Fibroblast of skin of right biceps (primary cell): ENCODE measurements at places on chromosomes 7 and 10.

DNA sequence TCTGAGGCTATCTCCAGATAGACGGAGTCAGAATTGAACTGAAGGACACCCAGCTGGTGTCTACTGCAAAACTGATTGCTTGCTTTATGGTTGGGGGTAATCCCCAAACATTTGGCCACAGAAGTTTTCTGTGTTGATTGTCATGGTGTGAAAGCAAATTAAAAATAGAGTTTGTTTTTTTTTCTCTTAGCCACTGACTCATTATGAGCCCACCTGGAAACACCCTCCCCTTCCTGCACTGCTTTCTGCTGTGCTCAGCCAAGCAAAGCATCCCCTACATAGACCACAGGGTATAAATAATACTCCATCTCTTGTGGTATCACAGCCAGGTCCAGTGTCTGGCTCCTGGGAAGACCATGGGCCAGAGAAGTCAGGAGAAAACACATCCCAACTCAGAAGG, 6.5 kb upstream of the VWC2 start:
- DNase-seq, result no peak

GRCh38 chr7:157527686-157528085, 190.9 kb downstream of the DNAJB6 start:
- no peak for DNase-seq

GRCh38 chr10:103822107-103822716, 33.2 kb downstream of the SH3PXD2A start:
- no peak for DNase-seq

- no peak for DNase-seq
These were observed 72.3 kb downstream of the NRBF2 start for GRCh38 chr10:63205421-63205820.

DNA sequence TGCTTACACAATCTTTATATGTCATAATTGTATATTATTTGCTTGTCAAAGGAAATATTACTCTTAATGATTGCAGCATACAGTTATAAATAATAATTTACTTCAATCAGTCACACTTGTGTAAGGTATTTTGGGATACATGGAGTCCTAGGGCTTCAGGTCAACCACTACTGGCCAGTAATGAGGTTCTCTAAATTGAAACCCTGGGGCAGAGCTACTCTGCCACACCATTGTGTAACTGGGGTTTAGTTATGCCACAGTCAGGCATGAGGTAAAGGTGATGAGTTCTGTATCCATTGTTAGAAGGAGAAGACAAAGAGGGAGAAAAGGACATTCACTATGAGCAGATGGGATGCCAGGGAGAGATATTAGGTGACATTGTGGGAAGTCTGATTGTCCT, 117.4 kb downstream of the RNLS start:
- no peak for DNase-seq

DNA sequence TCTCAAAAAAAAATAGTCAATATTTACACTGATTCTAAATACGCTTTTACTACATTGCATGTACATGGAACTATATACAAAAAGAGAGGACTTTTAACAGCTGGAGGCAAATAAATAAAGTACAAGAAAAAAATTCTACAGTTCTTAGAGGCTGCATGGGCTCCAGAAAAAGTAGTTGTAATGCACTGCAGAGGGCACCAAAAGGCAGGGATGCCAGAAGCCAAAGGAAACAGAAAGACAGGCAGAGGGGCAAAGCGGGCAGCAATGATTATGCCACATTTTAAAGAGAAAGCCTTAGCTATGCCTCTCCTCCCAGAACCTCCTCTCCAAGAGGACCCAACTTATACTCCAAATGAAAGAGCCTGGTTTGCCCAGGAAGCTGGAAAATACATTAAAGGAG, 11.6 kb upstream of the ADCK2 start:
- no peak for DNase-seq

DNA sequence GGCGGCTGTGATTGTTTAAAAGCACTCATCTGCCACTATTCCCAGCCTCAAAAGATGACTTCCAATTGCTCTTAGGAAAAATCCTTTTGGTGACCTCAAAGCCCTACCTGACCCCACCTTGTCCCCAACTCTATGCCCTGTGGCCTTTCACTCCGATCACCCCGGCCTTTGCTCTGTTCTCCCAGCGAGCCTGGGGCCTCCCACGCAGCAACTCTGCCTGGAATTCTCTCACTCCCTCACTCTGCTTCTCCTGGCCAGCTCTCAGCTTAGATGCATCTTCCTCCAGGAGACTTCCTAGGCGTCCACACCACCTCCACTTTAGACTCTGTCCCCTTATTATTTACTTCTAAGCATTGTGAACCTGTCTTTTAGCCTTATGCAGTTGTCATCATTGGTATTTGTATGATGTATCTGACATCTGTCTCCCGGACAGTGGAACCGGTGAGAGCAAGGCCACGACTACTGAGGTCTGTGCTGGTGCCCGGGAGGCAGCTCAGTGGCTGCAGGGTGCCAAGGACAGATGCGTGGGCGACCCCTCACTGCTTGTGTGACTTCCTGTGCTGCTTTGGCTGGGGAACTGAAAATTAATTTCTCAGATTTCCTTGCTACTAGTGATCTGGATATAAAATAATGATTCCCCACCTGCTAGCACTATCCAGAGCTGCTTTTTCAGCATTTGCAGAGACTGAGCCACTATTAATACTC, 63.0 kb downstream of the PIP4K2A start:
- no peak for DNase-seq

- no peak for DNase-seq
These were observed 7.9 kb downstream of the KIF5B start for GRCh38 chr10:32048282-32048681.

- no peak for DNase-seq
These were observed 40.6 kb downstream of the TMEM60 start for GRCh38 chr7:77757589-77757988.

GRCh38 chr10:16975188-16975587, 154.4 kb downstream of the CUBN start:
- DNase-seq, result no peak

- DNase-seq, result no peak
These were observed 49.9 kb downstream of the CDHR3 start for GRCh38 chr7:106012935-106013439.

- peak; percentile 93 for DNase-seq
These were observed 80.5 kb upstream of the PPIF start for GRCh38 chr10:79266543-79267312.

- peak; percentile 47 for DNase-seq
These were observed 696.3 kb upstream of the C7orf33 start for GRCh38 chr7:147894271-147894670.

GRCh38 chr10:69696073-69696731, 66.2 kb downstream of the FAM241B start:
- DNase-seq, result peak; percentile 92

DNA sequence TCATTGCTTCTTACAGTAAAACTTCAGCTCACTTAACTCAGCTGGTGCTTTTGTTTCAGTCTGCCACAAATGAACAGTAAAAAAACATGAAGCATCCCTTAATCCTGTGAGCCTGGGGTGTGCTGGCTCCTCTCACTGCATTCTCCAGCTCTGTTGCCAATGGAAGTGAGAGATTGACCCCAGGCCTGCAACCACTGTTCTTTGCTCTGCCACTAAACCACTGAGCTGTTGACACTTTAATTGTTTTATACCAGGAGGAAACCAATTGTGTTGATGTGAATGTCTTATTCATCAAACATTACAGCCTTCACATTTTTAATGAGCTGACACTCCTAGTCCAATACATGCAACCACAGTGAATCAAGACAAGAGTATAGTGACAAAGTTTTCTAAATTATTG, 69.4 kb upstream of the FZD1 start:
- peak; percentile 33 for DNase-seq

- no peak for DNase-seq
These were observed 11.5 kb downstream of the MYL10 start for GRCh38 chr7:101617451-101618206.

GRCh38 chr10:66505003-66505657, 420.7 kb upstream of the LRRTM3 start:
- peak; percentile 34 for DNase-seq

DNA sequence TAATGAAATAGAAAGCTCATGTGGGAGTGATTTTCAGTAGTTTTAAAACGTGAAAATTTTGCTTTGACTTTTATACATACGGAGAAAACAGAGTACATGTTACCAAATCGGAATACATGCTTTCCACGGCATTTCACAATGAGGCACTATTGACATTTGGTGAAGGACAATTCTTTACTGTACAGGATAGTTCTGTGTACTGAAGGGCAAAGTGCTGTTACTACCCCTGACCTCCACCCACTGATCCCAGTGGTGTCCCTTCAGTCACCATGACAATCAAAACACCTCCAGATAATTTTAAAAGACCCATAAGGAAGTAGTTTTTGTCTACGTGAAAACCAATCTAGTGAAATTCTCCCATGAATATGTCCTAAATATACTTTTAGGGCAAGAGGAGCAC, 33.1 kb upstream of the ANK3 start:
- DNase-seq, result no peak

DNA sequence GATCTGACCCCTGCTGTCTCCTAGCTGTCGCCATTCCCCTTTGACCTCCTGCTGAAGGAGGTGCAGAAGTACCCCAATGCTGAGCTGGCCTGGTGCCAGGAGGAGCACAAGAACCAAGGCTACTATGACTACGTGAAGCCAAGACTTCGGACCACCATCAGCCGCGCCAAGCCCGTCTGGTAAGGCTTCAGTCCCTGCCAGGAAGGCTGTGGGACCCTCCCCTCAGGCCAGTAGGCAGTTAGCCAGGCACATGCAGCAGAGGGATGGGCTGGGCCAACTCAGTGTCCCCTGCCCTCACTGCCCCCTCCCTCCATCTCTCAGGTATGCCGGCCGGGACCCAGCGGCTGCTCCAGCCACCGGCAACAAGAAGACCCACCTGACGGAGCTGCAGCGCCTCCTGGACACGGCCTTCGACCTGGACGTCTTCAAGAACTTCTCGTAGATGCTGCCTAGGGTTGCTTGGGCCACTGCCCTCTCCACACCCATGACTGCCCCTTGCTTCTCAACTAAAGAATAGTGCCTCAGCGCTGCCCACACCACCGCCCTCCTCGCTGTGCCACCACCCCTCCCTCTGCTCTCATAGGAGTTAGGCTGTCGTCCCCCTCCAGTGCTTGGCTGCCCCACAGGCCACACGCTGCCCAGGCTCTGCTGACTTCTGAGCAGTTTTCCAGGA, 41.0 kb upstream of the ZMIZ2 start:
- no peak for DNase-seq

- DNase-seq, result peak; percentile 22
These were observed 4.3 kb downstream of the SLC29A3 start for GRCh38 chr10:71323407-71323806.

- no peak for DNase-seq
These were observed 6.4 kb downstream of the LZTS2 start for GRCh38 chr10:101005869-101006567.

- DNase-seq, result no peak
These were observed 32.4 kb upstream of the TOMM7 start for GRCh38 chr7:22855049-22855392.

DNA sequence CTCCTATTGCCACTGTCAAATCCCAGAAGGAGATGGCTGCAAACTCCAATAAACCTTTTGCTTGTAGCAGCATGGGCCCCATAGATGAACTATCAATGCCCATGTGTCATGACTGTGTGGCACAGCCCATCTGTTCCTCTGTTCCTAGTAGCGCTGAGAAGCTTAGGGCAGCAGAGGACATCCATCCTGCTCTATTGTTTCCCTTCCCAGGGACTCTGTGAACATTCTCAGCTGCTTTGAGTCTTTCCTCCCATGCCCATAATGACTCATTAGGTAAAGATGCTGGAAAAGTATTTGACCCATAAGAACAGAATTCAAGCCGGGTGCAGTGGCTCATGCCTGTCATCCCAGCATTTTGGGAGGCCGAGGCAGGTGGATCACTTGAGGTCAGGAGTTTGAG, 28.3 kb downstream of the STMP1 start:
- DNase-seq, result peak; percentile 72

DNA sequence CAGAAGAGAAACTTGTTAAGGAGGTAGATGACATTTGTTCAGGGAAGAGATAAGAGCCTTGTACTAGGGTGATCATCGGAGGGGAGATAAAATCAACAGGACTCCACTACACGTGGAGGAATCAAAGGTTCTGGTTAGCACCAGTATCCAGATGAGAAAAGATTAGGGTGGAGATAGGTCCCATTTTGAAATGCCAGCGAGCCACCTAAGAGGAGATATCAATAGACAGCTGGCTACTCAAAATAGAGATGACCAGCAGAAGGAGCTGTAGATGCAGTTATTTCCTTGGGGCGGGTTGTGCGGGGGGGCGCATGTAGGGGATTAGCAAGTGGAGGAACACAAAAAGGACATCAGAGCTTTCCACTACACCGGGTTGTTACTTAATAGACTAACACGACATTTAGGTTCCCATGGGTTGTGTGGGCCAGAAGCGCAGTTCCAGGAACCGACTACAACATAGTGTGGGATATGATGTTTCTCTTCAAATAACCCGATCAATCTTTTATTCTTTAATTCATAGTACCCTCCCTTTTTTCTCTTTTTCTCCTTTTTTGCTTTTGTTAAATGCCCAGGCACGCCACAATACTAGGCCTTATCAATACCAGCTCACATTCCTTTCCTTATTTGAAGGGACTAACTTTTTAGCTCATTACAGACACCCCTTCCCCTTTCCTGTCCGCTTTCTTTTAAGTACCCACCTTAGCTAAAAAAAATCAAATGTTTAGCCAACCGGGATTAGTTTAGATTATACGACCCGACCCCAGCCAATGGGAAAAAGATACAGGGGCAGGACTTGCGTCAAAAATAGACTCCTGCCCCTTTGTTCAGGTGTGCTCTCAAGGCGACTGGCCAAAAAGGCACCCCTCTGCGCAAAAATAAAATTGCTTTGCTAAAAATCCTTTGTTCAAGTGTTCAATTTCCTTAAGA, 2.0 kb upstream of the KIF11 start:
- peak; percentile 54 for DNase-seq

DNA sequence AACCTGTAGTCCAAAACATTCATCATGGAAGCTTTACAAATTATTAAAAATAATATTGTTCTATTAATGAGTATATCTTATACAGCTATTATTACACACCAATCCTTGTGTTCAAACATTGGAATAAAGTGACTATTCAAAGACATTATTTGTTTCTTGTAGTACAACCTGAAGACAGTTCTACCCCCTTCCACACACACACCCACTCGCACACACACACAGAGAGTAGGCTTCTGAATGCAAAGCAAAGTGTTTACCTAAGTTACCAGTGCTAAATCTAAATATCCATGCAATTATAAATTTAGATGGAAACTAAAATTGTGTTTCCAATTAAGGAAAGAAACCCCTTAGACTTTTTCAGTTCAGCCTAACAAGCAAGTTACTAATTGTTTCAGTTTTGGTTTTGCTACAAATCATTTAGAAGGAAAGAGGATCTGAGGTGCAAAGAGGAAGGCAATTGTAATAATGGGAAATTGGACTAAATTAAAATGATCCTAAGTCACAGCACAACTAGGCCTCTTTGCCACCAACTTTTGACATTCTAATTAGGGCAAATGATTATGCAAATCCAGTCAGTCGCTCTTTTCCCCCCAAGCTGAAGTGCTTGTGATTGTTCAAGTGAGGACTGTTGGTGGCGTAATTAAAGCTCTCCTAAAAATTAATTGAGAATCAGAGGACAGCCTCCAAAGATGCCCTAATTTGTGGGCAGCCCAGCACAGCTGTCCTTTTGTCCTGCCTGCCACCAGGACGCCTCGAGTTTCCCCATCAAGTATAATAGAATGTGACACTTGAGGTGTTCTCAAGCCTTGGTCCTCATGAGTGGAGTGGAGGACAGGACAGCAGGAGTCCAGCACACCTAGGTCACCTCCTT, 19.9 kb upstream of the ATOH7 start:
- DNase-seq, result no peak

- peak; percentile 79 for DNase-seq
These were observed 35.1 kb upstream of the PCGF5 start for GRCh38 chr10:91185239-91185875.

GRCh38 chr10:73780301-73780700, 1.5 kb upstream of the CHCHD1 start:
- DNase-seq, result no peak

- DNase-seq, result no peak
These were observed 240.4 kb upstream of the CELF2 start for GRCh38 chr10:10777279-10777678.
